ENCODE measurements at places on chromosomes 7 and 10.

DNA sequence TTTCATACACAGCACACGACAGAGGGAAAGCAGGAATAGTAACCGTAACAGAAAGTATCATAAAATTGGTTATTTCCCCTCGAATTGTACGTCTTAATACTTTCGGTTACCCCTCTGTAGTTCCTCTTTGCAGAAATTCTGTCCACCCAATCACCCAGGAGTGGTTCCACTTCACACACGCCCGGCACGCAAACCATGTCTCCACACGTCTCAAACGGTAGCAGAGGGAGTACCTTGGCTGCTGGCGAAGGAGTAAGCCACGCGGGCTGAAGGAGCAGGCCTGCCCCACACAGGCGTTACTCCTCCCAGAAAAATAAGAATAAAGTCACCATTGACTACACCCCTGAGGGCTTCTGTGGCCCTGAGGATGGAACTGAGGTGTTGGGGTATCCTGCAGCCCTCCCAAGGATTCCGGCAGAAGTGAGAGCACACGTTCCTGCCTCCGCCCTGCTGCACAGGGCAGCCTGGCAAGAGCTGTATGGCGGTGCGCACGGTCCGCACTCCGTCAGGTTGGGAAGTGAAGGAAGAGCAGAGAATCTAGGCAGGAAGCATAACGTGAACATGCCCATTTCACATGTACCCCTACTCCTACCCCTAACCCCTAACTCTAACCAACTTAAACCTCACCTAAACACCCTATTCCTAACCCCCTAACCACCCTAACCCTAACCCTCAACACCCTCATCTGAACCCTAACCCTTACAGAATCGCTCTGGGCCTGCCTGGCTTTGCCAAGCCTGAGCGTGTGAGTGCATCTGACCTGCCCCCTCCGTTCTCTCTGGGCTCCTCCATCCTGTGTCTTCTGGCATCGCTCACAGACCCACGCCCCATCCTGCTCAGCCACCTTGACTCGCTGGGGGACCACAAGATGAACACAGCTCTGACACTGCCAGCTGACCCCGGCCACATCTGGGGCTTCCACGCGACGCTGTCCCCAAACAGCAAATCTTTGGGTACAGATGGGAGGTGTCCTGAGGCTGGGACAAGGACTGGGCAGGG lies 18.2 kb downstream of the GPR146 start:
- DNase-seq = no peak

DNA sequence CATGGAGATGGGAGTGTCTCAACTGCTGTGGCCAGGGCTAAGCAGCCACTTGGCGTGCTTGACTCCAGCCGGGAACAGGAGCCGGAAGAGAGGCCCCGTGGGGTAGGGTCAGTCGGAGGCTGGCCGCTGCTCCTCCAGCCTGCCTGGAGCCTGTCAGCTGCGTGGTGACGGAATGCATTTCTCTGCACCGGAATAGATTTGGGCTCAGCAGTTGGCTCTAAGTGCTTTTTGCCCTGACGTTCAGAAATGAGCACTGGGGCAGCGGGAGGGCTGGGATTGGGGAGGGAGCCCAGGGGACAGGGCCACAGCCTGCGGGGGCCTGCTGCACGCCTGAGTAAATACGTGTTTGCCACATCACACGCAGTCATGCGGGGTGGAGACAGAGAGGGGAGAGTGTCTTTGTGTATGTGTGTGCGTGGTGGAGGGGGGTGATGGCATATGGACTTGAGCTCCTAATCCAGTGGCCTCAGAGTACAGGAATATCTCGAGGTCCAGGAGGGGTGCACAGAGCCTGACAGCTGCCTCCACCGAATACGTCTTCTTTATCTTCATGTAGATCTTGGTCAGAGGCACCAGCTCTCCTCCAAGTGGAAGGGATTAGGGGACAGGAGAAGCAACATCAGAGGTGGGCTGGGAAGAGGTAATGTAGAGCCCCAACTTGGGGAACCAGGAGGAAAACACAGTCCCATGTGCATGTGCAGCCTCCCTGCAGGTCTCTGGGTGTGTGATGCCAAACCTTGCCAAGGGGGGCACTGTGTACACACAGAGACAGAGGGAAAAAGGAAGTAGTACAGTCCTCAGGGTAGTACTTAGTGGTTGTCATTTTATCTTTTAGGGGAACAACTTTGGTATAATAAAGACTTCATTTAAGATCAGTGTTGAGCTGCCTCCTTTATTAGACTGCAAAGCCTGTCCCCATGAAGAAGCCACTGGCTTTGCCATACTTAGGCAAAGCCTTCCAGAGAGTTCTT lies 151.4 kb downstream of the CDH23 start:
- peak; percentile 78 for DNase-seq

GRCh38 chr7:46285878-46286277 lies 364.8 kb upstream of the IGFBP3 start:
- DNase-seq = no peak

DNA sequence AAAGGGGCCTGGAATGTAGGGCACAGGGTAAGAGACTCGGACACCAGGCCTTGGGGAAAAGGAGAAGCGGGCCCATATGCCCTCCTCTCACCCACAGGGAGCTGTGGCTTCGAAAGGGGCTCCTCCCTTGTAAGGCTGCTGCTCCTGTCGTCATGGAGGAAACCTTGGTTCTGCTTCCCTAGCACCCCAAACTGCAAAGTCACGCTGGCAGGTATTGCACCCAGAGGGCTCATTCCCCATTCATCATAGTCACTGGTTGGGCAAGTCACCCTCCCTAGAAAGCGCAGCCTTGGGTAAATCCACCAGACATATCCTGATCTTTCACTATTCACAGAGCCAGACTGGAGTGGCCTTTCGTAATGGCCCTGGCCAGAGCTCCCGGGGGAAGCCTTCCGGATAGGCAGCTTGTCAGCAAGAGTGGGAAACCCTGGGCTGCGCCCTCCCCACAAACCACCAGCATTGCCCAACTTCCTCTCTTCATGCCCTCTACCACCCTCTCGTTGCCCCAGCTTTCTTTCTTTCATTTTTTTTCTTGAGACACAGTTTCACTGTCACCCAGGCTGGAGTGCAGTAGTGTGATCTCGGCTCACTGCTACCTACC lies 121.0 kb downstream of the HIP1 start:
- peak; percentile 100 for DNase-seq

- DNase-seq = no peak
Measured at GRCh38 chr7:111255576-111255975, 164.6 kb downstream of the LRRN3 start.

DNA sequence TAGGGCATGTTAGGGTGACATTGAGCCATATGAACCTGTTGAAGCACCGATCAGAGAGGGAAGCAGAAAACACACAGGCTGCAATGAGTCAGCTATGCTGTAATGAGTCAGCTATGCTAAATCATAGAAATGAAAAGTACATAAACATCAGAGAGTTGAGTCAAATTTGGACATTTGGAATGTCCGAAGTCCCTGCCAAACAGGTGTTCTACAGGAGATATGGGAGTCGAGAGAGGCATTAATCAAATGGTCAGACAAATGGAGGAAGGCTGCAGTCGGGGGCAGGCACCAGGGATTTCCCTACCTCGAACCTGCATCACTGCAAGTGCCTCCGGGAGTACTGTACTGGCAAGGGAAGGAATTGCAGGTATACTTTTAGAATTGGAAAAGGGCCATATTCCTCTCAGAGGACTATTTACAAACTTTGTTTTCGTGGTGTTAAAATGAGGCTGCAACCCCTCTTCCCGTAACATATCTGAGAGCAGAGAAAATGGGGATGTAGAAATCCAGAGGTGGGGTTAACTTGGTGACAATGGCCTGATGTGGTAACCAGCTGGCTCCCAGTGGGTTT lies 8.8 kb upstream of the ZC3HAV1 start:
- peak; percentile 73 for DNase-seq

DNA sequence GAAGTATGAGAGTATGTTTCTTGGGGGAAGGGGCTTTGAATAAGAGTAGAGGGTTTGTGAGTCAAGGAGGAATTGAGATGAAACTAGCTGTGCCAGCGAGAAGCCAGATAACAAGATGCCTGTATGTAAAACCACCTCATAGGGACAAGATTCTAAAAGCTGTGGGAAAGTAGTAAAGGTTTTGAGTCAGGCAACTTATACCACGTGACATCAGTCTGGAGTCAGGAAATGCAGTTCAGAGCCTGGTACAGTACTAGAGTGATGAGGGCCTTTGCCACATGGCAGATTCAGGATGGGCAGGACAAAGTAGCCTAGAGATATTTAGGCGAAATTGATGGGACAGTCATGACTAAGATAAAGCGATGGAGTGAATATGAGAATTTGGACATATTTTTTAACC lies 140.2 kb upstream of the PLXDC2 start:
- DNase-seq = no peak

GRCh38 chr7:55534262-55534915 lies 37.9 kb downstream of the VOPP1 start:
- DNase-seq = peak; percentile 94

DNA sequence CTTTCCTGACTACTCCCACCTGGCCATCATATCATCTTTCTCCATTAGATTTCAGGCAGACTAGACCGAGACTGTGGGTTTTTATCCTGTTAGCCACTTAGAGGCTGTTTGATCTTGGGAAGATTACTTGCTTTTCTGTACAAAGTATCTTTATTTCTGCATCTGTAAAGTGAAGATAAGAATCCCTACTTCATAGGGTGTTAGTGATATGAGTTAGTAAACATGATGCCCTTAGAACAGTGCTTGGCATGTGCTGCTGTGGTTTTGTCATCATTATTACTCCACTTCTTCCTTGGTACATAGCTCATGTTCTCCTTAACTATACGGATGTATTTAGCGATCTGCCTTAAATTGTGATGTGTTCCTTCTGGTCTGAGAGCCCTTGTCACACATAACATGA lies 165.2 kb downstream of the AUTS2 start:
- DNase-seq = no peak

GRCh38 chr10:108393089-108393488 lies 1228.6 kb upstream of the SORCS1 start:
- no peak for DNase-seq

DNA sequence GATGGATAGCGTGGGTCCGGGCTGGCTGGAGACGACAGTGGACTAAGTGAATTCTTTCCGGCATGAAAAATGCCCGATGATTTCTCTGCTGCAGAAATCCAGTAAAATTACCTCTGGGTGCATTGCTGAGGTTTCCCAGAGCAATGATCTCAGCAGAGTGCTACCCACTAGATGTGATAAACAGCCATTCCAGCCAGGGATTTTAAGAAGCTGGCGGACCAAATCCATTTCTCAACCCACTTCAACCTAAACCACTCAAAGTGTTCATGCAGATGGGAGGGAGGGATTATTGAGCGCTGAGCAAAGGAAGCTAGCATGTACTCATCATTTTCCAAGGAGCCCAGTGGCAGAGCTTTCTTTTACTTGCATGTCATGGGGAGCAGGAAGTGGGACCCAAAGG lies 116.7 kb downstream of the PRKCQ start:
- DNase-seq = no peak

DNA sequence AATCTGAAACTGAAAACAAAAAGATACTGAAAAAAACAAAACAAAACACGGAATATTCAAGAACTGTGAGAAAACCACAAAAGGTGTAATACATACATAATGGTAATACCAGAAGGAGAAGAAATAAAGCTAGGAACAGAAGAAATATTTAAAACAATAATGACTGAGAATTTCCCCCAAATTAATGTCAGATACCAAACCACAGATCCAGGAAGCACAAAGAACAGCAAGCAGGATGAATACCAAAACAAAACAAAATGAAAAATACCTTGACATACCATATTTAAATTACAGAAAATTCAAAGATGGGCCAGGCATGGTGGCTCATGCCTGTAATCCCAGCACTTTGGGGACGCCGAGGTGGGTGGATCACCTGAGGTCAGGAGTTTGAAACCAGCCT lies 57.7 kb upstream of the PARD3 start:
- DNase-seq = no peak

DNA sequence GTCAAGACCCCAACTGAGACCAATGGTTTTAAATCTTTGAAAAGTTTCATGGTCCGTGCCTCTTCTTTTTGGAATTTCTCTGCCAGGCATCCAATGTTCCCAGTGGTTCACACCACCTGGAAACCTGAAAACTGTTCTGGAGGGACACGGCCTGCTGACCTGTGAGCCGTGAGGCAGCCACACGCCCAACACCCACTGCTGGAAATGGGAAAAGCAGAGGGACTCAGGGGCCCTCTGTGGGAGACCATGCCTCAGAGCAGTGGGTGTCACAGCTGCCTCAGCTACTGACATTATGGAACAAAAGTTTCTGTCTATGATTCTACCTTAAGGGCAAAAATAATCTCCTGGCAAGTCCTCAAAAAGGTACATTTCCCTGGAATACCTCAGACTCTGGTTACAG lies 70.4 kb upstream of the VIPR2 start:
- DNase-seq = no peak

GRCh38 chr7:144134116-144134515 lies 11.1 kb downstream of the OR2A14 start:
- no peak for DNase-seq

- DNase-seq = peak; percentile 45
Measured at GRCh38 chr10:78424723-78425122, 391.1 kb downstream of the RPS24 start.

GRCh38 chr10:105658696-105659095 lies 1017.6 kb downstream of the SORCS3 start:
- no peak for DNase-seq

GRCh38 chr7:725223-726005 lies 1.1 kb upstream of the DNAAF5 start:
- peak; percentile 54 for DNase-seq

GRCh38 chr7:19249281-19249680 lies 104.1 kb upstream of the FERD3L start:
- DNase-seq = no peak
